ENCODE measurements at places on chromosomes 1 and 21.

DNA sequence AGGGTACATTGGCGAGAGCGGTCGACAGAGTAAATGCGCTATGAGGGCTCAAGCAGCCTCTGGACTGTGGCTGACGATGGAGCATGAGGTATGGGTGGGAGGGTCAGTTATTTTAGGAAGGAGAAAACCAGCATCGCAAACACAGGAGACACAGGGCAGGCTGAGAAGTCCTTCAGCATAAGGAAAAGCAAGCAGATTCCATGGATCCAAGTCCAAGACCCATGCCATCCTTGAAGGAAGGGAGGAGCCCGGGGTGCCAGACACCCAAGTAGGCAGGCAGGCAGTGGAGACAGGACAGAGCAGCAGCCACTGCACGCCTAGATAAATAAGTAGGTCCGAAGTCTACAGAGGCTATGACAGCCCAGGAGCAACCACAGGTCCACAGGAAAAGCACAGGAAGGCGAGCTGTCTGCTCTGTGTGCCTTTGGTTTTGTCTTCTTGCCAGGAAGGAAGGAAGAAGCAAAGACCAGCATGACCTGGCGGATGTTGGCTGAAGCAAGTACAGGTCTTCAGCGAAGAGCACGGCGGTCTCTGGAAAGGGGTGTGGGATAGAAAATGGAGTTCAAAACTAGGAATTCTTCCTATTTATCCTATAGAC, 76.4 kb upstream of the SLC45A1 start:
- no peak for DNase-seq

DNA sequence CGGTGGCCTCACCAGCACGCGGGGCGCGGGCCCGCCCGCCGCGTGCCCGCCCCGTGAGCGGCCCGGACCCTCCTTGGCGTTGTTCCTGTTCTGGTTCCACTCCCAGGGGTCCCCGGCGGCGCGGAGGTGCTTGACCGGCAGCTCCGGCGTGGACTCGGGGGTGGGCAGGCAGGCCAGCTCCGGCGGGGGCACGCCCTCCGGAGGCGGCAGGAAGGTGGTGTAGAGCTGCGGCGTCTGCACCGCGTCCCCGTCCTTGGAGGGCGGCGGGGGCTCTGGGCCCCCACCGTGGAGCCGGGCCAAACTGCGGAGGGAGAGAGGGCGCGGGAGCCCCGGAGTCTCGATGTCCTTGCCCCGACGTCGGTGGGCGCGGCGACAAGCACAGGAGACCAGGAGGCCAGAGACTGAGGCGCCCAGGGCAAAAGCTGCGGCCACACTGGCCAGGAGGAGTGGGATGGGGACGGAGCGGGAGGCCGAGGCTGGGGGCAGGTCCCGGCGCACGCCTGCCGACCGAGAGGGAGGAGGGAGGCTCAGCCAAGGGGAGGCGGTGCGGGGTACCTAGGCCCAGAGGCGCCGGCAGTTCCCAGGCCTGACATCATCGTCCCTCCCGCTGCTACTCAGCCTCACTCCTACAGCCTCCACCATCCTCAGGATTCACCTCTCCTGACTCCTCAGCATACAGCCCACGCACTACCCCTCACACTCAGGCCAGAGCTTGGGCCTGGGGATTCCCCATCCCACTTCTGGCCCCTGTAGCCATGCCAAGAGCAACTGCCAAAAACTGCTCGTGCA, 13.2 kb downstream of the SEMA6C start:
- no peak for DNase-seq

DNA sequence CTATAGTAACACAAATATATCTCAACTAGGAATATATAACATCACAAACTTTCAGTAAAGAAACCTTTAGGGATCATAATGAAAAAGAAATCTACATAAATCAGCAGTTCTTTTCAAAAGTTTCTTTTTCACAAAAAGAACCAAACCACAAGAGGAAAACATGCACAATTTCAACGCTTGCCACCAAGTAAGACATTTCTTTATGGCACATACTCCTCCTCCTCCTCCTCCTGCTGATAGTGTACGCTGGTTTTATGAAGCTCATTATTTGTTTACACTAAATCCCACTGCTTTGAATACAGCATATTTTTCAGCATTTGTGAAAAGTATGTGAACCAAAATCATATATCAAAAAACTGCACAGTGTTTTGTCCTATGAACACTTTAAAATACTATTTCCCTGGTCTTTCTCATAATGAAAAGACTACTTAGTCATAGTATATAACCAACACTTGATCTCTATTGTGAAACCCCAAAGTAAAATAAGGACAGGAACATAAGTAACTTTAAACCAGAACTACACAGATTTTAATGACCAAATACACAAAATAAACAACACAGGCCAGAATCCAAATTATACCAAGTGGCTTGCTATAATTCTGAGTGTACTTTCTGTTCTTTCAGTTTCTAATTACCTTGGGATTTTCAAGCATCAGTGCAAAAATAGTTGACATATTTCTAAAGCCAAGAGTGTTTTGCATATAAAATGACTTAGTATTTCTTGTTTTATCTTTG, 184.2 kb downstream of the EIF4G3 start:
- DNase-seq, result no peak

DNA sequence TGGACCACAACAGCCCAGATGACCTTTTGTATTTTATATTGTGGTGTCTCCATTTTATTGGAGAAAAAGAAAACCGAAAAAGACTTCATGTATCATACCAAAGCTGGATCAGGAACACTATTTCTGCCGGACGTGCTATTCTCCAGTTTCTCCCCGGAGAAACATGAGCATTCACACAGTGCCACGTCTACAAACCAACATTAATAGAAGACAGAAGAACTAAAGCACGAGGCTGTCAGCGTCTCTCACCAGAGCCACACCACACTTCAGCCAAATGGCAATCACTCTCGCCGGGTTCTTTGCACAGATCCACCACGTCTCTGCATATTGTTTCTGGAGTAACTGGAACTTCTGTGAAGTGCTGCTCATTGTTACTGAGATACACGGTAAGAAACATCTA, 24.8 kb downstream of the TP53BP2 start:
- DNase-seq, result no peak

DNA sequence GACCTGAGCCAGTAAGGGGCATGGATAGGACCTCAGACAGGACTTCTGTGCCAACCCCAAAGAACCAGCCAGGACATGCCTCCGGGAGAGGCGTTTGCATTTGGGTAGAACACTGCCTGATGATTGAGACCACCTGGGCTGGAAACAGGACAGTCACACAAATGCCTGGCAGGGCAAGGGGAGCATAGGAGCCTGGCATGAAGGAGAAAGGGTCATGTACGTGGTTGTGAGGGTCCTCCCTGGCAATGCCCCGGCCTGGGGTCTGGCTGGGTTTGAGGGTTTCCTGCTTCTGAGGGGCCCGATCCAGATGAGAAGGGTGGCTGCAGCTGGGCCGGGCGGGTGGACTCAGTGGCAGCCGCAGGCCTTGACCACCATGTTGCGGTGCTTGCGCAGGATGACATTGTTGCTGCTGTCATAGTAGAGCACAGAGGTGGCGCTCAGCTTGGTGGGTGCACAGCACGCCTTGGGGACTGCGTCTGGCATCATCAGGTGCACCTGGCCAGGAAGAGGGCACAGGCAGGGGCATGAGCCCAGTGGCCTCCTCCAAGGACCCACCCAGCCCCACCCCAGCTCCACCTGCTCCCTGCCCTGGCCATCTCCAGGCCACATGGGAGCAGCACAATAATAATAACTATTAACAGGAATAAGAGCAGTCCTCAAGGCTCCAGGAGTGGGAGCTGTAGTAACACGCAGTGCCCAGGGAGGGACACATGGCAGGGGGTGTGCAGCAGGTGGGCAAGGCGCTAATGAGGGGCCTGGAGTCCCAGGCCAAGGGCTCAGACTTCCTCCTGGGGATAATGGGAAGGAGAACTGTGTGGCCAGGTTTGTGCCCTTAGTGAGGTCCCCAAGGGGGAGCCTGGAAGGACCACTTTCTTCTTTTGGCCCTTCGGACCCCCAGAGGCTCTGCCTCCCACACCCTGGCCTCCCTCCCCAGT, 10.8 kb downstream of the OXCT2 start:
- DNase-seq, result no peak

GRCh38 chr1:159781992-159782391, 1.2 kb downstream of the DUSP23 start:
- no peak for DNase-seq

DNA sequence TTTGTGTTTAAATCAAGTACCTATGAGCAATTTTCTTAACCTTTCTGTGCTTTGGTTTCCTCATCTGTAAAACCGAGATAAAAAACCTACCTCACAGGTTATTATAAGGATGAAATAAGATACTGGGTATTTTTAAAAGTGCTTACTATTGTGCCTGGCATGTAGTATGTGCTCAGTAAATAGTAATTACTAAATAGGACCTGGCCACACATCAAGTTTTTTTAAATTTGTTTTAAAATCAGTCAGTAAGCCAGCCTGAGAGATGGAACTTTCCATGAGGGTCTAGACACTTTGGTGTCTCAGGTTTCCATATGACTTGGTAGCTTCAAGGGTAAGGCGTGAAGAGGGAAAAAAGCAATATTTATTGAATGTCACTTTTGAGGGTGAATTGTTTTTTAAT, 7.0 kb upstream of the ATF3 start:
- DNase-seq, result no peak

- no peak for DNase-seq
Observed at GRCh38 chr21:43278359-43278758, 109.6 kb downstream of the CRYAA start.

DNA sequence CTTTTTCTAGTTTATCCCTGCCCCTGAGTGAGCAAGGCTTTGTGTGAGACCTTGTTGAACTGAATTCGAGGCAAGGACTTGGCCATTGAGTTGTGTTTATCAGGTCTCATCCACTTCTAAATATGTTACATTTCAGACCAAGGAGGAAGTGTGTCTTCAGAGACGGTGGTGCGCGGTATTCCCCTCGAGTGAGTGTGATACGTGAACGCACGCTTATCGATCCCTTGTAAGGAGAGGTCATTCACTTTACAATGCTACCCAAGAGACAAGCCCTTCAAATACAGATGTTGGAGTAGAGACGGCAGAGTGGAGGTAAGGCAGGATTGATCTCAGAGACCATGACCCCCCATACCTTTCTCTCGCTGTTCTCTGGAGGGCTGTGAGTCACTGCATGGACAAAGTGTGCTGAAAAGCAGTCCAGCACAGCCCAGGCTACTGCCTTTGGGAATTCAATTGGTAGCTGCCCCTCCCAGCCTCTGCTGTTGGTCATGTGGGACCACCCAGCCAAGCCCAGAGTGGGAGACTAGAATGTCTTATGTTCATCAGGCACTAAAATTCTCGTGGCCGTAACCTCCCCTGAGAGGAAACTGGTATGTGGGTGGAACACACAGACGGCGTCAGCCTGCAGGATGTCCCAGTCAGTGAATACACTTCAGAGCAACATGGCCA, 16.3 kb upstream of the MTARC1 start:
- DNase-seq, result no peak

DNA sequence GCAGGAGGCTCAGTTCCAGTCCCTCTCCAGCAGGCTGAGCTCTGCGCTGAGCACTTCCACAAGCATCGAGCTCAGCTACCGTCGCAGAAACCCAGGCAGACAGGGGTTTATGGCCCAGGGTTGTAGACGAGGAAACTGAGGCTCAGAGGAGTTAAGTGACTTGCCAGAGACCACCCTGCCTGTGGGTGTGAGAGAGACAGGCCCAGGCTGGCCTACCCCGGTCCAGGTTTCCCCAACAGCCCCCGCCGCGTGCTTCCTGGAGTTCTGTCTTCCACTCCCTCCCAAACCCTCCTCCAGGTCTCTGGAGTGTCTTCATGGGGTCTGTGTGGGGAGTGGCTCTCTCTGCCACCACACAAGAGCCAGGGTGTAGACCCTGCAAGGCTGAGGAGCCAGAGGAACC, 615.9 kb downstream of the PTPRU start:
- DNase-seq, result no peak

DNA sequence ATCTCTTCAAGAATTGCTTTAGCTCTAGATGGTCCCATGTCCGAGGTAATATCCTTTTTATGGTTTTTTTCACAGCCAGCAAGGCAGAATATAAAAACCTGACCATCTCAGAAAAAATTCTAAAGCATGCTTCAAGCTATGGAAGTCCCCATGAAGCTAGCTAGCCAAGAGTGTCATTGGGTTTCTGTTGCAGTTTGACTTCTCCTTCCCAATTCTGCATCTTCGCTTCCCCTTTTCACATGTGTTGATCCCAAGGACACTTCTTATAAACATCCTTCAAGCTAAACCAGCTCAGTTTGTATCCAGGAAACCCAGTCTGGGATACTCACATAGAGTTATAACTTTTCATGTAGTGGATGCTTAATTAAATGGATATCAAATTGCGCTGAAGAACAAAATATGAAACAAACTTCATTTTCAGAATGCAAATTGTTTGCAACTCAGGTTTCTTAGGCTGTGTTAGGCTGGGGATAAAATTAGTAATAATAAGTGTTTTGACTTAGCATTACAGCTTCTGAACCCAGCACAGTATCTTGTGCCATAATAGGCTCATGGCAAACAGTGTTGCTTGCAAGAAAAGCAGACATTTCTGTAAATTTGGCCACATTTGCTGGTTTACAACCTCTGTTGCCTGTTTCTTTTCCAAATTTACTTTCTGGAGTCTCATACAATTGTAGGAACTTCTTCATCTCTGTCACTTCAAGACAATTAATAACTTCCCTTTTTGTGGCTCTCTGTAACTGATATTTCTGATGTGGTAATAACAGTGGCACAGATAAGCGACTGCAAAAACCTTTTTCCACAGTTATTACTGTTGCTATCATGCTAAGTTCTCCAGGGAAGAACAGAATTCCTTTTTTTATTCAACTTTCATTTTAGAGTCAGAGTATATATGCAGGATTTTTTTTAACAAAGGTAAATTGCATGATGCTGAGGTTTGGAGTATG, 53.2 kb downstream of the NCAM2 start:
- DNase-seq, result no peak

DNA sequence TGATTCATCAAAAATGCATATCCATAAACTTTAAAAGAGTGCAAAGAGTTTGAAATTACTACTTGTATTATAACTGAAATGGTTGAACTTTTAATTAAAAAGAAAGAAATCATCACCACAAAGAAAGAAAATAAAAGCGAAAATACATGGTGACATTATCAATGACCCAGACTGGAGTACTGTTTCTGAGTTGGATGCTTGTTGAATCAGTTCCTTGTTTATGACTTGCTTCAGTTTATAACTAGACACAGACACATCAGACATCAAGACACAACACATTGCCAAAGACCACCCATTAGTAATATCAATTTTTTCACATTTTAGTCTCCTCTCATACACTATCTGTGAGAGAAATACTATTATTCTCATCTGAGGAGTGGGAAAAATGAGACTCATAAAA, 293.0 kb downstream of the MRPL39 start:
- DNase-seq, result no peak

DNA sequence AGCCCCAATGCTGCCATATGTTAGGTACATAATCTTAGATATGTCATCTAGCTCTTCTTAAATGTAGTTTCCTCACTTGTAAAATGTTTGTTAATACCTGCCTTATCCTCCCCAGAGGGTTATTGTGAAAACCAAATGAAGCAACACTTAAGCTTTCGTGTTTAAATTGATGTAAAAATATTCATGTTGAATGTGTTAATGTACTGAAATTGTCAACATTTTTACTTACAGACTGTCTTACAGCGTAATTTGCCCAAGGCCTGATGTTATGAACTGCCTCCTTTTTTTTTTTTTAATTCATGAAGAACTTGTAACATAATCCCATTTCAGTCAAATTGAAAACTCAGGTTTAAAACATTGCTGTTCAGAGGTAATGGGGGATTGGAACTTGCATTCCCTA, 25.6 kb upstream of the ENAH start:
- no peak for DNase-seq

- no peak for DNase-seq
Observed at GRCh38 chr21:31688603-31689368, 29.3 kb downstream of the SOD1 start.

All from stimulated activated CD8-positive, alpha-beta memory T cell treated with anti-CD3 and anti-CD28 coated beads, Interleukin-4, amount 100 ng/mL, for 48 hours (primary cell).